ENCODE measurements at places on chromosomes 6 and 20. TPM values are rescaled to one million over a fixed set of nuclear protein-coding genes. Genes with fewer than 3 reads are reported as not detected.

Gene GSTA2
- total RNA-seq: not detected

Gene SLA2
- not detected for total RNA-seq

Gene CDSN
- not detected for total RNA-seq

Gene TINAG
- total RNA-seq: not detected

Gene PIGU
- total RNA-seq: 17.0 TPM

Gene HLA-DQB2
- 0.07 TPM for total RNA-seq

Gene ACSS1
- total RNA-seq: 9.8 TPM

Gene TBCC
- total RNA-seq: 31.3 TPM

Gene NEU1
- 43.5 TPM for total RNA-seq

Gene LAMP5
- total RNA-seq: 0.66 TPM

Gene GSTA3
- not detected for total RNA-seq

Gene RGS17
- 4.8 TPM for total RNA-seq

Gene CTAGE9
- total RNA-seq: not detected

Gene TBC1D22B
- 12.2 TPM for total RNA-seq

Gene SAYSD1
- total RNA-seq: 13.4 TPM

Gene F13A1
- total RNA-seq: not detected

Gene SLC2A10
- 9.3 TPM for total RNA-seq

Gene RIPOR2
- not detected for total RNA-seq

Gene COL20A1
- under 0.01 TPM for total RNA-seq

Gene ARFGEF3
- total RNA-seq: 10.6 TPM

Gene GPLD1
- 0.43 TPM for total RNA-seq

Gene SCRT2
- not detected for total RNA-seq

Gene GABRR1
- total RNA-seq: not detected

Gene CRIP3
- total RNA-seq: not detected

Gene EPPIN
- total RNA-seq: not detected

Gene KCNK5
- not detected for total RNA-seq

Gene COL19A1
- total RNA-seq: not detected

Gene PRND
- total RNA-seq: 1.2 TPM

Gene APOBEC2
- not detected for total RNA-seq

Gene CD2AP
- total RNA-seq: 78.5 TPM

Gene GDAP1L1
- total RNA-seq: not detected

Gene EMILIN3
- not detected for total RNA-seq

Gene LAMA5
- total RNA-seq: 108 TPM

Gene LGSN
- total RNA-seq: under 0.01 TPM

Gene GRIK2
- total RNA-seq: not detected

Gene CLDN20
- not detected for total RNA-seq

Gene ISM1
- total RNA-seq: not detected

Gene C20orf144
- 0.07 TPM for total RNA-seq

Measured in thoracic aorta endothelial cell (primary cell).